ENCODE measurements at places on chromosomes 12 and 14.
A peak's percentile ranks its signal among the peaks of the same experiment; 100 is the strongest.

- no peak for DNase-seq
Measured at GRCh38 chr14:99576761-99577705, 27.0 kb downstream of the CCDC85C start.

- DNase-seq, result peak; percentile 32
Measured at GRCh38 chr14:55938249-55938791, 179.9 kb upstream of the PELI2 start.

- peak; percentile 20 for DNase-seq
Measured at GRCh38 chr14:88791629-88792472, 902 bp downstream of the EML5 start.

DNA sequence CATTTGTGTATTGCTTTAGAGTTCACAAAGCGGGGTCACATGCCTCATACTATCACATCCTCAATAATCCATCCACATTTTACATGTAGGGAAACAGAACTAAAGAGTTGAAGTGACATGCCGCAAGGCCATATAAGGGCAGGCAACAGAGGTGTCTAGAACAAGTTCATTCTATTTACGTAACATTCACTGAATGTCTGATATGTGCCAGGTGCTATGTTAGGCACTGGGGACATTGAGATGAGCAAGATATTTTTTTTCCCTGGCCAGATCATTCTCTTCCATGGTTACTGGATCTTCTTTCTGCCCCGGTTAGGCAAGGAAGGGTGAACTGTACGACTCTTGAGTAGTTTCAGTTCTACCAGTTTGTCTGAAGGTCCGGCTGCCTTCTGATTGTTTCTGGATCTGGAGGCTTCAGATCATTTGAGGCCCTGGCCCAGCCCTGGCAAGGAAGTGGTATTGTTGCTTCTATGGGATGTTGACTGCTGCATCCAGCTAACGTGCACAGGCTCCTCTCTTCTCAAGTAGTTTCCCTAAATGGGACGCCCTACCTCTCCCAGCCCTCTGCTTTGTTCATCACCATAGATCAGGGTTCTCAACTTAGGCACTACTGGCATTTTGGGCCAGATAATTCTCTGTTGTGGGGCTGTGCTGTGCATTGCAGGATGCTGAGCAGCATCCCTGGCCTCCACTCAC is 12.1 kb downstream of the GPATCH2L start:
- DNase-seq, result no peak

- no peak for DNase-seq
Measured at GRCh38 chr12:117052386-117053049, 46.7 kb downstream of the TESC start.

- DNase-seq, result no peak
Measured at GRCh38 chr14:31957565-31957964, 119.5 kb upstream of the ARHGAP5 start.

- peak; percentile 72 for DNase-seq
Measured at GRCh38 chr12:111757361-111758119, 9.2 kb upstream of the ALDH2 start.

GRCh38 chr14:63326840-63327239 is 8.1 kb upstream of the GPHB5 start:
- no peak for DNase-seq

- no peak for DNase-seq
Measured at GRCh38 chr12:91657032-91657431, 474.4 kb upstream of the DCN start.

- peak; percentile 84 for DNase-seq
Measured at GRCh38 chr12:104182144-104182543, 33.4 kb upstream of the TXNRD1 start.

DNA sequence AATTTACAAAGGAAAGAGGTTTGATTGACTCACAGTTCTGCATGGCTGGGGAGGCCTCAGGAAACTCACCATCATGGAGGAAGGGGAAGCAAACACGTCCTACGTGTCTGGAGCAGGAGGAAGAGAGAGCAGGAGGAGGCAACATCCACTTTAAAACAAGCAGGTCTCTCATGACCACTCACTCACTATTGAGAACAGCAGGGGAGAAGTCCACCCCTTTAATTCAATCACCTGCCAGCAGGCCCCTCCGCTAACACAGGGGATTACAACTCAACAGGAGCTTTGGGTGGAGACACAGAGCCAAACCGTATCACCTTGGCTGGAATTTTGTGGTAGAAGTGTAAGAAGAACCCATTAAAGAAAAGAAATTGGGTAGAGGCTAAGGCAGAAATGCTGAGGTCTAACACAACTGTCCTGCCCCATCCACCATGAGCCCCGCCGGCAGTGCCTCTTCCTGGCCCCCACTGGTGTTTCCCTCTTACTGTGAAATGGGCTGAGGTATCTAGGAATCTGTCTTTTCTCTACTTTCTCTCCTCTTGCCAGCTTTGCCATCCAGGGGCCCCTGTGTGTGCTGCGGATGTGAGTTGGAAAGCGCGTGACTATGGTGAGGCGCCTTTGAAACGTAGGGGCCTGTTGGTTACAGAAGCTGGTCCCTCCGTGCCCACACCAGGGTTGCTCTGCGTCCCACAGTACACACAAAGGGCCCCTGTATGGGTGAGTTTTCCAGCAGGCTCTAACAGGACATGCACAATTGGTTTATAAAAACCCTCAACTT is 108.0 kb upstream of the TMEM132D start:
- no peak for DNase-seq

DNA sequence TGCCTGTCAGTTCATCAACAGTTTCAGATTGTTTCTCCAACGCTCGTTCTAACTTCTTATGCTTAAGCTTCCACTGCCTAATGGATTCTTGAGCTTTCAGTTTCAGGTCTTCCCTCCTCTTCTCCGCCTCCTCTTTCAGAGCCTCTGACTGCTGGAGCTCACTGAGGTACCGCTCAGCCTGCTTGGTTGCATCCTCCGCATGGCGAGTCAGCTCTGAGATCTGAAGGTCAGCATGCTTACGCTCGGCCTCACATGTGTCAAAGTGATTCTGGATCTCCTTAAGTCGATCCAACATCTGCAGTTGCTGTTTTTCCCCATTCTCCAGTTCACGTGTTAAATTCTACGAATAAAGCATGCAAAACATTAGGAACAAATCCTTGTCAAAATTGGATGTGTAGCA is 148.8 kb downstream of the CEP128 start:
- DNase-seq, result no peak

DNA sequence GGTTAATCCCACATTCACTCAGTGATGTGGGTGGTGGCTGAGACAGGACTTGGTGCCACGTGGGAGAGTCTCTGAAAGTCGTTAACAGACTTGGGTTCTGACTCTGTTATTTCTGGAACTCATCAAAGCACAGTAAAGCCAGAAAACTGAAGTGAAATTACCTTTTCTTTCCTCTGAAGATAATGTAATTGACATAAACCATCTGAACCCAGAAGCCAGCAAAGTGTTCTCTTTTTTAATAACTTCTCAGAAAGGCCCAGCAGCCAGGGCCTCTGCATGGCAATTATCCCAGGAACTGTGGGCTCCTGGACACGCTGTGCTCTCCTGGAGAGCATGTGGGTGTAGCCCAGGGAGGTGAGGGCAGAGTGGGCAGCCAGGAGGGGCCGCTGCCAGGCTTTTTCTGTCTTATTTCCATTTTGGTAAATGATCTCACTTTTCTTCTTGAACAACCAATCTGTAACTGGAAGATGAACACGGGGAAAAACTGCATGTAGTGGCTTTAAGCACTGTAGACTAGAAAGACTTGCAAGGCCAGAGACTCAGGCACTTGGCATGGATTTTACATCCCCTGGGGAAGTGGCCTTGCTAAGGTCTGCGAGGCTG is 444.1 kb upstream of the TMEM132C start:
- DNase-seq, result no peak

GRCh38 chr14:67583711-67584644 is 16.1 kb downstream of the PIGH start:
- DNase-seq, result peak; percentile 51

DNA sequence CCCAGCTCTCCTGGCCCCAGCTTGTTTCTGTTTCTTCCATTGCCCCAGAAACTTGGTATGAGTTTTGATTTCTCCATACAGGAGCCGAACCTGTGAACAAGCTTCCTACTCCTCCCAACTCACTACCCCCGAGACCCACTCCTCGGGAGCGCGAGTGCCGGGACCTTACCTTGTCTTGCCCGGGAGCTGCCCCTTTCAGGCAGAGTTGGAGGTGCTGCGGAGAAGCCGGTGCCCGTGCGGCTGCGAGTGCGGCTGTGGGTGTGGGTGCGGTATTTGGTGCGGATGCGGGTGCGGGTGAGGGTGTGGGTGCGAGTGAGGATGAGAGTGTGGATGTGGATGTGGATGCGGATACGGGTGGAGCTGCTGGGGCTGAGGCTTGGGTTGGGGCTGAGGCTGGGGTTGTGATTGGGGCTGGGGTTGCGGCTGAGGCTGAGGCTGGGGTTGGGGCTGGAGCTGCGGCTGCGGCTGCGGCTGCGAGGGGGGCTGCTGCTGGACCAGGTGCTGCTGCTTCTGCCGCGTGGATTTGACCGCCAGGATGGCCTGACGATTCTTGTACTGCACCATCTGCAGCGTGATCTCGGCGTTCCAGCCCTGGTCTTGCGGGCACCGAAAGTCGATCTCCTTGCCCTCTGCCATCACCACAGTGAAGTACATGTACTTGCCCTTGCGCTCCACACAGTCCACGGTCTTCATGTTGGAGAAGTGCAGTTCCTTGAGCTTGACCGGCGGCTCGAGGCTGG is 1.1 kb downstream of the PHLDA1 start:
- peak; percentile 48 for DNase-seq

- DNase-seq, result no peak
Measured at GRCh38 chr14:53921027-53921426, 35.6 kb downstream of the BMP4 start.

- no peak for DNase-seq
Measured at GRCh38 chr12:32983968-32984367, 87.4 kb upstream of the PKP2 start.

GRCh38 chr12:92419201-92419600 is 273.6 kb upstream of the BTG1 start:
- no peak for DNase-seq
